ENCODE measurements at places on chromosomes 3 and 15.

GRCh38 chr15:92809880-92810361 is 90.2 kb upstream of the CHD2 start:
- peak; percentile 74 for DNase-seq

DNA sequence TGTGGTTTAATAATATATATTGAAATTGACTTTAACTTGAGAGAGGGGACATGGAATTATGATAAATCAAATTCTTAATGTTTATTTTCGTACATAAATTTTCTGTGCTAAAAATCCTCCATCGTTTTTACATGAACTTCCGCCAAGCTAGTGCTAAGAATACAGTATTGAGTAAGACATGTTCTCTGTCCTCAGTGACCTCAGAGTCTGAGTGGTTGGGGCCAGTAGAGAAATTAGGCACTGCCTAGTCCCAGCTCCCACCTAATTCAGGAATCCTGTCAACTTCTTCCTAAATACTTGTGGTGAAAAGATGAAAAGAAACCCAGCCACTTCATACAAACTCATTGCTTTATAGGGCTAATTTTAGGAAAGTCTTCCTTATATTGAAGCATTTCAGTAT is 110.3 kb downstream of the PPP2R3A start:
- DNase-seq: peak; percentile 30

GRCh38 chr3:133547432-133548041 is 25.9 kb upstream of the CDV3 start:
- peak; percentile 50 for DNase-seq

DNA sequence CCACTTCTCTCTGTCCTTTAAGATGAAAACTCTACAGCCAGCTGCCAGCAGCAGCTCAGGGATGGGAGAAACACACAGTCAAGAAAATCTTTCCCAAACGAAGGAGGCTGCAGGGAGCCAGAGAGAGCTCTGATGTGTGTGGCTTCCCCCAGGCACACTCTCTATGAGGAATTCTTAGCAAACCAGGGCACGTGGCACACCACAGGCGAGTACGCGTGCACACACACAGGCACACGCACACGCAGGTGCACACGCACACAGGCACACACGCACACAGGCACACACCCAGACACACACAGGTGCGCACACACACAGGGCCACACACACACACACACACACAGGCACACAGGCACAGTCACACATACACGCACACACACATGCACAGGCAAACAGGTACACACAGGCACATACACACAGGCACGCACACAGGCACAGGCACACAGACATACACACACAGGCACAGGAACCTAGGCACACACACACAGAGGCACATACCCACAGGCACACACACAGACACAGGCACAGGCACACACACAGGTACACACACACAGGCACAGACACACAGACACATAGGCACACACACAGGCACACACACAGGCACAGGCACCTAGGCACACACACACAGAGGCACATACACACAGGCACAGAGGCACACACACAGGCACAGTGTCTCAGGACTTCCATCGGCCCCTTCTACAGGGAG is 91.5 kb upstream of the ATP2B2 start:
- no peak for DNase-seq

- DNase-seq: no peak
Observed at GRCh38 chr15:99029341-99030144, 22.0 kb upstream of the PGPEP1L start.

DNA sequence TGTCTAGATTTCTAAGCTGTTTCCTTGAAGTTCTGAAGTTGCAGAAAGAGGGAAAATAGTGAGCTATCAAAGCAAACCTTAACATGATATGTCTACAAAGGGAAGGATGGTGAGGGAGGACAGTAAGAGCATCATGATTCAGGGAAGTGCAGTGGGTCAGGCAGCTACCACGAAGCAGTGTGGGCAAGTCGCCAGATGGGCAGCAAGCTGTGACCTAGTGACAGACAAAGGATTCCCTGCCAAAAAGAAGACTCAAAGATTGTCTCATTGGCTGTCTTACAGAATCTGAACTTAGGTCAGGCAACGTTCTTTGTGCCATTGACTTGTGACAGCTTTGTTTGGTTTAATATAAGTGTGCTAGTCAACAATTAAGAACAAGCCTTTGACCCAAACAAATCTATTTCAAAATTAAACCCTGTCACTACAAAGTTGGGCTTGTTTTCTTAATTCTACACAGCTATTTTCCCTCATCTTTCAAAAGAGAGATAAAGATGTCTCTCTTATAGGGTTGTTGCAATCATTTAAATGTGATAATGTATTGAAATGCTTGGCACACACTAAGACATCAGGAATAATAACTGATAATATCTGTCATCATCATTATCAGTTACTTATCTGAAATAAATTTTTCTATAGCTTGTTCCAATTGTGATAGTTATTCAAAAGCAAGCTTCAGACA is 153.3 kb downstream of the ECT2 start:
- DNase-seq: no peak

DNA sequence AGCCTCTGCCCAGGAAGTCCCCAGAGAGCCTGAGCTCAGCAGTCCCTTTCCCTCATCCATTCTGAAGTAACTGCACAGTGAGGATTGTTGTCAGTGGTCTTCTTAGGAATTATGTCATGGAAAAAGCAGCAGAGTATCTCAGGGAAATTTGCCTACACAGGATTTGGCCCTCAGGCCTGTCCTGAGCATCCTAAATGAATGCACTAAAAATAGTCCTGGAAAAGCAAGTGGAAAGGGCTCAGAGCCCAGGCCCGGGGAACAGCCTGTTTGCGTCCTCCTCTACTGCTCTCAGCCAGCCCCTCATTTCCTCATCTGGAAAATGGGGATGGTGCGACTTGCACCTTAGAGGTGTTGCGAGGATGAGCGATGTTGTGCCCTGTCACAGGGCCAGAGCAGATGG is 21.6 kb downstream of the LYSMD4 start:
- DNase-seq: no peak

- DNase-seq: peak; percentile 50
Observed at GRCh38 chr3:18098960-18099587, 326.1 kb downstream of the SATB1 start.

GRCh38 chr15:63492541-63493077 is 11.8 kb upstream of the USP3 start:
- DNase-seq: peak; percentile 83

GRCh38 chr3:124078953-124079911 is 87.3 kb upstream of the ROPN1 start:
- peak; percentile 36 for DNase-seq

DNA sequence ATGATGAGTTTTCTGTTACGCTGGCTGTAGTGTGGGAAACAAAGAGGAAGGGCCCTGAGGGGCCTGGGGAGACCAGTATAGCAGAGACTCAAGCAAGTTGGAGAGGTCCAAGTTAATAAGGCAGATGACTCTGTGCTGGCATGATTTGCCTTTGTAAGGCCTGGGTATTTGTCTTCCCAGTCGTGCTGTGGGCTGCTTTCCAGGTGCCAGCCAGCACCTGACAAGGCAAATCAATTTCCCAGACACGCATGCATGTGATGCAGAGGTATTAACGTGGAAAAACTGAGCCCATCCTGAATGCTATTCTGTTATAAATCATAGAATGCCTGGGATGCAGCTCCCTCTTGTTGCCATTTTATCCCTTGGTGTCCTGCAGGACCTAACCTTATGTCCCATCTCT is 175.6 kb downstream of the MFSD1 start:
- no peak for DNase-seq

- DNase-seq: no peak
Observed at GRCh38 chr3:75692061-75692460, 27.9 kb downstream of the FRG2C start.

DNA sequence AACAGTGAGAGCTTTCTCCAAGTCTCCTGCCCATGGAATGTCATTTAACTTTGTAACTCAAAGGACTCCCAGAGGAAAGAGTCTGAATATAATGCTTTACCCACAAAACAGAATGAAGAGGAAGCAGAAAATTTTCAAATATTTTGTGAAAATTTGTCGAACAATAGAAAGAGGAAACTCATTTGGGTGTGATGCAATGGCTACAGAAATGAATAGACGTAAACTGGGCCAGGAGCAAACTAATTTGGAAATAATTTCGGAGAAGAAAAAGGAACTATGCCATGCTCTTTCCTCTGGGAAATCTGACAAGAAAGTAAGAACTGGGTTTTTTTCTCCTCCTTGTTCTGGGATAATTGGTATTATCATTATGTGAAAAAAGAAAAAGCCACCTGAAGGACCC is 11.2 kb upstream of the SUMF1 start:
- DNase-seq: no peak

DNA sequence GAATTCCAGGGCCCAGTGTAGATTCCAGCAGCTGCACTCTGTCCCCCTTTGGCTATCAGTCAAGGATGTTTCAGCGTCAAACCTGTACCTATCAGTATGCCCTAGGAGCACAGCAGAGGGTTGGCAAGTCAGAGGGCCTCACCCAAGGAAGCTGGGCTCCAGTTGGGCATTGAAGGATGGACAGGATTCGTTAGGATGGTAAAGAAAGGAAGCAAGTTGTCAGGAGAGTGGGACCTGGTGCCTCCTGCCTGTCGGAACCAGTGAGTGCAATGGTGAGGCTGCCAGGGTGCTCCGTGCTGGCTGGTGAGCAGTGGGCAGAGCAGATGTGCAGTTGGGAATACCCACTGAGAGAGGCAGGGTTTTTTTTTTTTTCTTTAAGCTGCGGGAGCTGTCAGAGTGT is 157.2 kb downstream of the CHDH start:
- no peak for DNase-seq

DNA sequence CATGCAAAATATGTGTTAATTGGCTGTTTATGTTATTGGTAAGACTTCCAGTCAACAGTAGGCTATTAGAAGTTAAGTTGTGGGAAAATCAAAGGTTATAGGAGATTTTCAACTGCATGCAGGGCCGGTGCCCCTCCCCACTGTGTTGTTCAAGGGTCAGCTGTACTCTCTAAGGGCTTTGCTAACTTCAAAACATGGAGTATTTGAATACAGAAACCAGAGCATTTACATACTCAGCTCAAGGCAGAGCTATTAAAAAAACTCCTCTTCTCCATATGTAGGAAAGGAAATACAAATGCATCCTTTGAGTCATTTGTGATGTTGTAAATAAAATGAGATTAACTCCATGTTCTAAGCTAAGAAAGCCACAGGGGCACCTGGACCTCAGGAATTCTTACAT is 16.8 kb downstream of the IL17RB start:
- DNase-seq: no peak

- DNase-seq: peak; percentile 10
Observed at GRCh38 chr3:16665282-16665741, 60.1 kb upstream of the DAZL start.

DNA sequence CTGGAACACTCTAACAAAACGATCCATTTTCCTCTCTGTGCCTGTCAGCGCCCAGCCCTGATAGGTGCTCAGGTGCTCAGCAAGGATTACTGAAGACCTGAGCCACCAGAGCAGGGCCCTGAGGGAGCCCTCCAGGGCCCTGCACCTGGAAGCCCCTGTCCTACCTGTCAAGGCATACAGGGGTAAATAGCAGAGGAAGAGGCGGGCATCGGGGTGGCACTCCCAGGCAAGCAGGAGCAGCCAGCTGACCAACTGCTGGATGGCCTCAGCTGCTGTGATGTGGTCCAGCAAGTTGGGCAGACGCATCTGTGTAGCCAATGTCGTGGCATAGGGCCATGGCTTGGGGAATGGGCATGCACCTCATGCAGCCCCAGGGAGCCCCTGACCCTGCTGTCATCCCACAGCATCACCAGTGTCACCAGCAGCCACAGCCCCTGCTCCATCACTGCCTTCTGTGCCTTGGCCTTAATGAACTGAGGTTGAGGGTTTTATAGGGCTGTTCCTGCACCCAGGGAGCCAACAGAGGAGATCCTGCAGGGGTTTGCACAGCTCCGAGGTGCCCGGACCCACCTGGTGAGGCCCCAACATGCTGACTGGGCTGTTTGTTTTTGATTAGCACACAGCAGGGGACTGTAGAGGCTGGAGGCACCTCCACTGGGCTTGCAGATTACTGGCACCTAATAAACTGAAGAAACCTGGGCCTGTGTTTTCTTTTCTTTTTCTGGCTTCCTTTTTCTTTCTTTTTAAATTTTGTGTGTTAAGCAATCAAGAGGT is 7.9 kb upstream of the WDR6 start:
- DNase-seq: no peak

GRCh38 chr3:127304121-127304744 is 16.4 kb upstream of the PRR20G start:
- DNase-seq: no peak

DNA sequence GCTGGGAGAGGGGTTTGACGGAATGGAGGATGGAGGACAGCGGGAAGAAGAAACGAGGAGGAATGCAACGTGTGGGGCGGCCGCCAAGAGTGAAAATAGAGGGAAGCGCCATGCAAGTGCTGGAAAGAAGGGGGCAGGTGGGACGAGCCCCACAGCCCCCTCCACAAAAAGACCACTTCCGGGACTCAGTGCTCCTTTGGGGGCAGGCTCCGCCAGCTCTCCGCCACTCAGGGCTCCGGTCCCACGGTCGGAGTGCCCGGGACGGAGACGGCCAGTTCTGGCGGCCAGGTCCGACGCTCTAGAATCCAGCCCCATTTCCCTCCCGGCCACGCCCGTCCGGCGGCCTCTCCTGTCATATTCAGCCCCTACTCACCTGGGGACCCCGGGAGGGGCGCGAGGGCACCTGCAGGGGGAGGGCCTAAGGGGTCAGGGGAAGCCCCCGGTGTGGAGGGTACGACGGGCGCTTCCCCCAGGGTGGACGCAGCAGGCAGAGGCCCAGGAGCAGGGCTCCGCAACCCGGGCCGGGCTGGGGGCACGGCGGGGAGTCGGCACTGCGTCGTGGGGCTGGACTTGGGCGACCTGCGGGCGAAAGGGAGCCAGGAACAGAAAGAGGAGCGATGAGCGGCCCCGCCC is 25.5 kb upstream of the CSPG4 start:
- DNase-seq: no peak

DNA sequence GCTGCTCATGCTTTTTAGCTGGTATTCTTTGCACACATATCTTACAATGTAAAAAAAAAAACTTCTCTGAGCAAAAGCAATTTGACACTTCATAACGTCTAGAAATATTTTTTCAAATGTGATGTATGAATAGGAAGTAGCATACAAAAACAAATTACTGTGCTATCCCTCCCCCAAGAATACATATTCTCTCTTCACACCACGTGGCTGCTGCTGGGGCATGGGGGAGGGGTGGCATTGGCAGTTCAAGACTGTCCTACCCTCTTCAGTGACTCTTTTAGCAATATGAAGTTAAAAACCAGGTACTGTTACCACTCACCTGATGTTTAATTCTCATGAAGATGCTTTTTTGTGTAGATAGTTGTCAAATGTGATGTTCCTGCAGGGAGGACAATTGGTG is 85.6 kb downstream of the UBE2E2 start:
- no peak for DNase-seq

GRCh38 chr3:61789861-61790260 is 228.5 kb downstream of the PTPRG start:
- DNase-seq: no peak

- DNase-seq: peak; percentile 58
Observed at GRCh38 chr15:50166216-50166615, 15.8 kb upstream of the SLC27A2 start.

- DNase-seq: no peak
Observed at GRCh38 chr3:127321371-127321770, 33.5 kb upstream of the PRR20G start.

DNA sequence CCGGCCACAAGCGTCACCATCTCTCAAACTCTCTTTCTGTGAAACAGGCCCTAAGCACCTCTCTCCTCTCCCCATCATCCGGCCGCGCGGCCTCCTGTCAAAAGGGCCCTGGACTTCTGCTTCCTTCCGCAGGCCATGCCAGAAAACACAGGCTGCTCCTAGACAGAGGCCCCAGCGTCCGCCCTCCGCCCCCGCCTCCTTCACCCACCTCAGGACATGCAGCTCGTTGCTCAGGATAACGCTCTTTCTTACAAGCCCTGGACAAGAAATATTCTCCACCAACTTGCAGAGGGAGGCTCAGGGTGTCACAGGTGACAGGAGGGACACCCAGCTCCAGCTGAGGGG is 212.0 kb downstream of the XXYLT1 start:
- DNase-seq: no peak

- DNase-seq: no peak
Observed at GRCh38 chr3:37812499-37812896, 49.2 kb upstream of the CTDSPL start.

Data from mesenchymal stem cell (in vitro differentiated cells and primary cell).